ENCODE measurements at places on chromosomes 16 and 17. TPM values are rescaled to one million over a fixed set of nuclear protein-coding genes. Genes with fewer than 3 reads are reported as not detected.

GRCh38 chr17:72514891-72515290 lies 394.1 kb downstream of the SOX9 start:
- H3K27ac ChIP-seq, result peak overlapping the region; percentile 21
- peaks cover 4% of the 10 kb centered on the region for H3K4me1 ChIP-seq
- peak; percentile 68 for DNase-seq
- no peak overlapping the region for H3K4me3 ChIP-seq
- H3K36me3 ChIP-seq, result no peaks in the 10 kb centered on the region

DNA sequence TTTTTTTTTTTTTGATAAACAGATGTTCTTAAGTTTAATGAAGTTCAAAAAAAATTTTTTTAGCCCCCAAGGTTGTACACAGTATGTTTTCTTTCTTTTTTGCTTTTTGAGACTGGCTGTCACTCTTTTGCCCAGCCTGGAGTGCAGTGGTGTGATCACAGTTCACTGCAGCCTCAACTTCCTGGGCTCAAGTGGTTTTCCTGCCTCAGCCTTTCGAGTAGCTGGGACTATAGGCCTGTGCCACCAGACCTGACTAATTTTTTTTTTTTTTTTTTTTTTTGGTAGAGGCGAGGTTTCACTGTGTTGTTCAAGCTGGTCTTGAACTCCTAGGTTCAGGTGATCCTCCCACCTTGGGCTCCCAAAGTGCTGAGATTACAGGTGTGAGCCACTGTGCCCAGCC lies 12.8 kb downstream of the ITGAE start:
- no peaks in the 10 kb centered on the region for H3K27me3 ChIP-seq
- H3K36me3 ChIP-seq, result no peaks in the 10 kb centered on the region
- no peak overlapping the region for H3K27ac ChIP-seq
- H3K4me1 ChIP-seq, result no peaks in the 10 kb centered on the region

DNA sequence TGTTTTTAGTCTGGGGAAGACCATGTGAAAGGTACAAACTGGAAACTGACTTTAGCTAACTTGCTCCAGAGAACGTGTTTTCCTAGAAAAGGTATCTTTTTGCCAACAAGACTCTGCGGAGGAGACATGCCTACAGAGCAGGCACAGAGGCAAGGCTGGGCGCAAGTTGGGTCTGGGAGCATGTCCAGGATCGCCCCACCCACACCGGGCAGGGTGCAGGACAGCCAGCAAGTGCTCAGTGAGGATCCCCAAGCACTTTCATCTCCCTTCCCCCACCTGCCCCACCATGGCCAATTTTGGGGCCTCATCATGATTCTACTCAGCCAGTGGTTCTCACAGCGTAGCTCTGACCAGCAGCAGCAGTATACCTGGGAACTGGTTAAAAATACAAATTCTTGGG lies 18.2 kb upstream of the ROGDI start:
- H3K4me1 ChIP-seq, result no peaks in the 10 kb centered on the region
- no peak overlapping the region for H3K4me3 ChIP-seq
- H3K27ac ChIP-seq, result no peak overlapping the region
- no peak for DNase-seq
- H3K36me3 ChIP-seq, result no peaks in the 10 kb centered on the region
- H3K27me3 ChIP-seq, result no peaks in the 10 kb centered on the region

- no peak overlapping the region for H3K4me3 ChIP-seq
- peaks cover 10% of the 10 kb centered on the region for H3K4me1 ChIP-seq
- no peaks in the 10 kb centered on the region for H3K36me3 ChIP-seq
Observed at GRCh38 chr17:32943647-32944191, 15.8 kb downstream of the TMEM98 start.

- no peaks in the 10 kb centered on the region for H3K4me1 ChIP-seq
- H3K27me3 ChIP-seq, result no peaks in the 10 kb centered on the region
- DNase-seq, result no peak
- no peak overlapping the region for H3K4me3 ChIP-seq
Observed at GRCh38 chr17:72332367-72332766, 211.5 kb downstream of the SOX9 start.

DNA sequence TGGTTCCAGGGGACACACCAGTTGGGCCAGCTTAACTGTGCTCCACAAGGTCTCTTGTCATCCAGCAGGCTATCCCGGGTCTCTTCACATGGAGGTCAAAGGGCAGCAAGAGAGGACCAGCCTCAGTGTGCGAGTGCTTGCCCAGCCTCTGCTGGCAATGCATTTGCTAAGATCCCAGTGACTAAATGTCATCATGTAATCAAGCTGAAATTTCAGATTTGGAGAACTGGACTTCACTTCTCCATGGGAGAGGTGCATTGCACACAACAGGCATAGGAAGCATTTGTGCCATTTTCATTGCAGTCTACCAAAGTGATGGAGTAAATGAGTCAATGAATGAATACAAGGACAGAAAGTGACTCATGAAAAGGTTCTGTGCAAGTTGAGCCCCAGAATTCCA lies 51.2 kb upstream of the KDM8 start:
- DNase-seq, result no peak
- no peaks in the 10 kb centered on the region for H3K4me1 ChIP-seq
- no peak overlapping the region for H3K4me3 ChIP-seq
- H3K27ac ChIP-seq, result no peak overlapping the region
- H3K36me3 ChIP-seq, result no peaks in the 10 kb centered on the region
- no peaks in the 10 kb centered on the region for H3K27me3 ChIP-seq

DNA sequence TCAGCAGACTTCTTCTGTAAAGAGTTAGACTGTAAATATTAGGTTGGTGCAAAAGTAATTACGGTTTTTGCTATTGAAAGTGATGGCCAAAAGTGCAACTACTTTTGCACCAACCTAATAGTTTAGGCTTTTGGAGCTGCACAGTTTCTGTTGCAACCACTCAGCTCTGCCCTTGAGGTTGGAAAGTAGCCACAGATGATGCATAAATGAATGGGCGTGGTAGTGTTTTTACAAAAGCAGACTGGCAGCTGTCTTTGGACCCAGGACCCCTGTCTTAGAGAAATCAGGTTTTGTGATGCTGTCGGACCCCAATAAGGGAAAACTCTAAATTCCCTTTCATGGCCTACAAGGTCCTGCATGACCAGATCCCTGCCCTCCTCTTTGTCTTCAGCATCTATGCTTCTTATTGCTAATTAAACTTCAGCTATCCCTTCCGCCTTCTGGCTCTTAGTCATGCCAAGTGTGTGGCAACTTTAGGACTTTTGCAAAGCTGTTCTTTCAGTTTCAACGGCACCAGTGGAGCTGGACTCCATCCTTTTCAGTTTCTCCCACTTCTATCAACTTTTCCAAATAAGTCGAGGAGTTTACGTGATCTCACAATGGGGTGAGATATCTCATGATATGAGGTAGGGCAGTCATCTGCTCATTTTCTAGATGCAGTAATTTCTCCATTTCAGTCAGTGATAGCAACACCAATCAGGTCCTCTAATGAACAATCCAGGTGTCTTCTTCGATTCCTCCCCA lies 232.3 kb downstream of the XYLT1 start:
- no peak overlapping the region for H3K4me3 ChIP-seq
- H3K36me3 ChIP-seq, result no peaks in the 10 kb centered on the region
- H3K4me1 ChIP-seq, result no peaks in the 10 kb centered on the region
- no peak for DNase-seq

- no peaks in the 10 kb centered on the region for H3K4me1 ChIP-seq
- no peak for DNase-seq
- no peaks in the 10 kb centered on the region for H3K36me3 ChIP-seq
Observed at GRCh38 chr16:11963706-11964105, 1.3 kb upstream of the TNFRSF17 start.

DNA sequence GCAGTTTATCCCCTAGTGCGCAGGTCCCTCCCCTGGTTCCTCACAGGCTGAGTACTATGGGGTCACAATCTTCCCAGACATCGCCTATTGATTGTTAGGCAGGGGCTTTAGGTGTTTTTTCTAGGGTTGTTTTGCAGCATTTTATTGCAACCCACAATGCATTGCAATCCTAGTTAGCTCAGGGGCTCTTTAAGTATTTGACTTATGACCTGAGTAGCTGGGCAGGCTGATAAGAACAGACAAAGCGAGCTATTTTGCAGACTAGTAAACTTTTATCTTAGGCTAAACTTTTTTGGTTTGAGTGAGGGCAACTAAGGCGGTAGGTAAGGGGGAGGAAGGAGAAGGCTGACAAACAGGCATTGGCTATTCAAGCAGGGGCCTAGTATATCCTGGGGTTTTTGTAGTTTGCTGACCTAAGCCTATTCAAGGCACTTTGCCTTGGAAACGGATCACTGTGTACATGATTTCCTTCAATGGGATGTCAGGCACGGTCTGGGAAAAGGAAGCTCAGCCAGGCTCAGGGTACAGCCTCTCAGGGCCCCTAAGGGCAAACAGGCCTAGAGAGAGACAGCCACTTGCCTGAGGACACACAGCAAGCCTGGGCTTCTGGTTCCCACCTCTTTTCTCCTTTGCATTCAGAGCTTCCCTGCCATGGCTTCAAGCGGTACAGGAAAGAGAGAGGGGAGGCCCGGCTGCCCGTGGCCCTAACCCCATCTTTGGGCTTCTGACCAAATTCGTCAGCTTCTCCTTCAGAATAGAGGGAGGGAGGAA lies 6.4 kb downstream of the DRC7 start:
- H3K27ac ChIP-seq, result no peak overlapping the region
- no peak for DNase-seq
- no peaks in the 10 kb centered on the region for H3K27me3 ChIP-seq
- no peak overlapping the region for H3K4me3 ChIP-seq
- no peaks in the 10 kb centered on the region for H3K36me3 ChIP-seq
- no peaks in the 10 kb centered on the region for H3K4me1 ChIP-seq

DNA sequence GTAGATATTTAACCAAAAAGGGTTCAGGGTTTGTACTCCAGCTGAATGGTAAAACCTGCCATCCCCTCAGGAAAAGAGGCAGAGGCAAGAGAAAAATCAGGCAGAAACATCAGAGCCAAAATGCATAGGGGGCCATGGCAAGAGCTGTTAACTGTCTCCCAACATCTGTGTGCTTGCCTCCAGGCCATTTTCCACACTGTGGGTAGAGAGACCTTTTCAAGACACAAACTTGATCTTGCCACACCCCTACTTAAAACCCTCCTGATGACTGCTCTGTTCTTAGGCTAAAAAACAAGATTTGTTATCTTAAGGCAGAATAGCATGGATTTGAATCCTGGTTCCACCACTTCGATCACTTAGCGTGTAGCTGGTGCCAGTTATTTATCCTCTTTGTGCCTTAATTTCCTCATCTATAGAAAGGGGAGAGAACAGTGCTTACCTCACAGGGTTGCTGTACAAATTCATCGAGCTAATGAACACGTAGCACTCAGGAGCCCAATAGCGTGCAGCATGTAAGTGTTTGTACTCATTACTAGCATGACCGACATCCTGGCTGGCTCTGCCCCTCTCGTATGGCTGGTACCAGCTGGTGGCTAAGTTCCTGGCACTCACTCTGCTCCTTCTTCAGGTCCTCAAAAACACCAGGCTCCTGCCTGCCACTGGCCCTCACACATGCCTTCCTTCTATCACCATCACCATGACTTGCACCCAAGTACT lies 25.8 kb downstream of the STAT3 start:
- DNase-seq, result no peak
- no peak overlapping the region for H3K27ac ChIP-seq
- no peaks in the 10 kb centered on the region for H3K36me3 ChIP-seq
- H3K27me3 ChIP-seq, result no peaks in the 10 kb centered on the region

DNA sequence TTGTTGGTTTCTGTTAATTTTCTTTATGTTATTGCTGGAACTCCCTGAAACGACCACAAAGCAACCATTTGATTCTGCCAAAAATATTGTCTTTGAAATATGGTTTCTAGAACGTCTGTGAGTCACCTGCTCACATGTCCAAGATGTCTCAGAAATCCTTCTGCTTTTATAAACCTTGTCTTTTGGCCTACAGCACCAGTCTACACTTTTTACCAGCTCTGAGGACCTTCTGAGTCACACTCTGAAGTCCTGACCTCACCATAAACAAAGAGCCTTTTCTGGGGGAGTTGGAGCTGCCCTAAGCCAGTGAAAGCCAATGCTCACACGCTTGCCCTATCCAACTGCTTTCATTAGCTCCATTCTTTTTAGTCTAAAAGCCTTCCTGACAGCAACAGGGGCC lies 55.5 kb downstream of the GRIN2A start:
- H3K27ac ChIP-seq, result no peak overlapping the region
- DNase-seq, result no peak
- no peaks in the 10 kb centered on the region for H3K27me3 ChIP-seq
- H3K4me3 ChIP-seq, result no peak overlapping the region

- no peaks in the 10 kb centered on the region for H3K27me3 ChIP-seq
- peaks cover 4% of the 10 kb centered on the region for H3K4me1 ChIP-seq
- no peaks in the 10 kb centered on the region for H3K36me3 ChIP-seq
- H3K4me3 ChIP-seq, result no peak overlapping the region
- no peak overlapping the region for H3K27ac ChIP-seq
Observed at GRCh38 chr16:67837811-67838210, 4.3 kb upstream of the THAP11 start.

DNA sequence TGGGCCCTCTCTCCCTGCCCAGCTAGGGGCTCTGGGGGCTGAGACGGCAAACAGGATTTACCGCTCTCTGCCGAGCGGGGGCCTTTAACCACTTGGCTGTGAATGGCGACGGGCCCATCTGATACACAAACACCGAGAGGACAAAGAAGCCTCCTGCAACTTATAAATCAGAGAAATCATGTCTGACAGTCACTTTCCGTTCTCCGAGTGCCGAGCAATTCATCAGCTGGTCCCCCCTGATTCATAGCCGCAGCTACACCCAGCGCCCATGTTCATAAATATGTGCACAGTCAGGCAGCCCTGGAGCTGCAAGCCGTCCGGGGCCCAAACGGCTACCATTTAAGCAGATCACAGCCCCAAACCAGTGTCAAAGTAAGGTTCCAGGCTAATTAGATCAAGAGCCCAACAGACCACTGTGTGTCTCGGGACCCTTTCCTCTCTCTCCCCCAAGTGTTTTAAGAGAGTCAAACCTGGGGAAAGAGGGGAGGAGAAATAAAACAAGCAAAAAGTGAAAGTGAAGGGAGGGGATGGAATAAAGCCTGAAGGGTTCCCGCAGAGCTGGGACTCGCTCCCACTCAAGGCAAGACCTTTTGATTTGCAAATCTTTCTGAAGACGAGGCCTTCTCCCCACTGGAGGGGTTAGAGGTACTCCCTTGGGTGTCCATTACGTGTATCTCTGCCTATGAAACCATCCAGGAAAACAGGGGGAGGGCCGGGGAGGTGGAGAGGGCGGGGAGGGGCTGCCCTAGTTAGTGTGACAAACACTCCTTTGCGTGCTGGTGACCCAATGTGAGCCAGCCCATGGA lies 154.7 kb downstream of the C16orf78 start:
- H3K27ac ChIP-seq, result no peak overlapping the region
- peak overlapping the region; percentile 25 for H3K4me3 ChIP-seq
- no peak for DNase-seq
- no peaks in the 10 kb centered on the region for H3K36me3 ChIP-seq
- peaks cover 11% of the 10 kb centered on the region for H3K4me1 ChIP-seq

DNA sequence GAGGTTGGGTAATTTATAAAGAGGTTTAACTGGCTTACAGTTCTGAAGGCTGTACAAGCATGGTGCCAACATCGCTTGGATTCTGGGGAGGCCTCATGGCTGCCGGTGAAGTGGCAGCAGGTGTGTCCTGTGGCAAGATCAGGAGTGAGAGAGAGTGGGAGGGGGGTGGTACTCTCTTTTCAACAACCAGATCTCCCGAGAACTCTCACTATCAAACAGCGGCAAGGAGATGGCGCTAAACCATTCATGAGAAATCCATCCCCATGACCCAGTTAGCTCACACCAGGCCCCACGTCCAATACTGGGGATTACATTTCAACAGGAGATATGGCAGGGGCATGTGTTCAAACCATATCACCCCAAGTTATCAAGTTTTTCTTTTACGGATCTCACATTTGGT lies 44.0 kb upstream of the CBX4 start:
- H3K36me3 ChIP-seq, result no peaks in the 10 kb centered on the region
- DNase-seq, result no peak
- H3K27ac ChIP-seq, result no peak overlapping the region

CCR7 gene
- total RNA-seq, result 2.5 TPM

CHP2 gene
- total RNA-seq, result not detected

JUP gene
- total RNA-seq, result 52.6 TPM

CD300E gene
- total RNA-seq, result 0.79 TPM

CSH1 gene
- total RNA-seq, result not detected

SYNGR2 gene
- 67.5 TPM for total RNA-seq

ABAT gene
- total RNA-seq, result 20.3 TPM

BANP gene
- 28.1 TPM for total RNA-seq

SUMO2 gene
- 404 TPM for total RNA-seq

Data from ovary (tissue), 10 donors.